ENCODE measurements at places on chromosomes 2 and 18.

DNA sequence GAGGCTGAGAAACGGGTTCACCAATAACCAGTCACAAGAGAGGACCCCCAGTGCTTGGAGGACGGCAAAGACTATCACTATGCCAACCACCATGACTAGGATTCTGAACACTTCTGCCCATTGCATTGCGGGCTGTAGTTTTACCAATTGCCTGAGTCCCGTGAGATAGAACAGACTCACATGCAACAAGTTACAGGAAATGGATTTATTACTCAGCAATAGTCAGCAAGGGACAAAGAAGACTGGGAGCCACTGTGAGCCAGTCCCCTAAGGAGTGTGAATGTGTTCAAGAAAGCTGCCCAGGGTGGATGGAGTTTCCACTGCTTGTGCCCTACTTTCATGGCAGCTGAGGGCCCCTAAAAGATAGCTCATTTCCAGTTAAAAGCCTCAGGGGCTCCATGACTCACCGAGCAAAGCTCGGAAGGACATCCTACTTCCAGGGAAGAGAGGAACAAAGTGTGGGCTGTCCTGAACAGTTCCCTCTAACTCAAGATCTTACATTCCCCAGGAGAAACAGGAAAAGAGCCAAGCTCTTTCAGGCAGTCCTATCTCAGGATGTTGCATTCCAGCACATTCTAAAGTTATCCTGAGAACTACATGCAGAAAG, 54.4 kb downstream of the SLC4A3 start:
- no peak for DNase-seq

- DNase-seq: no peak
Measured at GRCh38 chr2:172233987-172234715, 131.5 kb upstream of the DLX2 start.

DNA sequence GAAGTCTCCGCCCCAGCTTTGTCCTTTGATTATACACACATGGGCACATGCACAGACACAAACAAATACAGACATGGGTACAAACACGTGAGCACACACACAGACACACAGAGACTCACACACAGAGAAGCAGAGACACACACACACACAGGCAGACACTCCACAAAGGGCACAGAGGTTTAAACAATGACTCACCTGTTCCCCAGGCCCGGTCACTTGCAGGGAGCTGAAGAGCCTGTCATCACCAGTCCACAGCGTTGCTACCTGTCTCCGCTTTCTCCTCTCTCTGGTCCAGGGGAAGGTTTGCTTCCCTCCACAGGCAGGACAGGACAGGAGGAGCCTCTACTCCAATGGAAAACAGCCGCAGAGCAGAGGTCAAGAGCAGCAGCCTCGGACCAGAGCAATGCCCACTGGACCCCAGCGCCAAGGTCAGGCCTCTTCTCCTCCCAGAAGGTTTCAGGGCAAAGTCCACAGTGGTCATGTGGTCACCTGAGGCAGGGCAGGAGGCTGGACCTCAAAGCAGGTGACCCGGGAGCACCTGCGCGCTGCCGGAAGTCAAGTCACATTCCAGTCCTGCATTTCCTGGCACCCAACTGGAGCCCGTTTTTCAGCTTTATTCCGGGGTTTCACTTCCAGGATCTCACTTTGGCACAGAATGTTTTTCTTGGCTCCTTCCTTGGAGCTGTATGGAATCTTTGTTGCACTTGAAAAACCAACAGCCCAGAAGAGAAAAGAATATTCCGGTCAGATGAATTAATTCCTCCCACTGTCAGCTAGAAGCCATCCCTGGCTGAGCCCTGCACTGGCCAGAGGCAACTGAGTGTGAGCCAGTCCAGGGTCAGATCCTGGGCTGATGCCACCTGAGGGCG, at the start of gene RAB17:
Gene RAB17, minus strand, starts transcription at position 463 of the 869 bp plus-strand sequence. CDS start 4,580 bp downstream, outside the sequence.
- peak; percentile 81 for DNase-seq

GRCh38 chr18:73835656-73836364, 311.8 kb downstream of the FBXO15 start:
- DNase-seq: no peak

- DNase-seq: no peak
Measured at GRCh38 chr2:156689939-156690338, 253.8 kb downstream of the GPD2 start.

GRCh38 chr2:42217914-42218313, 48.8 kb downstream of the EML4 start:
- DNase-seq: no peak

- no peak for DNase-seq
Measured at GRCh38 chr2:160209516-160209856, 9.4 kb upstream of the ITGB6 start.

DNA sequence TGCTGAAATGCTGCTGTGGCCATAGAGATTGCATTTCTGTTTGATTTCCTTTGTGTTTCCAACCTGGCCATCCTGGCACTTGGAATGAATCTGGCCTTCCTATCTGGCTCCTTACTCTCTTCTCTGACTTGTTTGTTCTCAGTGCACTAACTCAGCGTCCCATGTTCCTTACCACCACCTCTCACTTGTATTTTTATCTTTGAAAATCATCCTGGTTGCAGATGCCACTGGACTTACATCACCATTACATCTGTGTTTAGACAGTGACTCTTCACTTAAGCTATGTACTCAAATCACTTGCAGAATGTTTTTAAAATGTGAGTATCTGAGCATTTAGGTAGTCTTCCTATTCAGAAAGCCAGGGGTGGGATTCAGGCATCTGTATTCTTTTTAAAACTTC, 239.5 kb downstream of the WDR7 start:
- no peak for DNase-seq

GRCh38 chr2:10141736-10142639, 19.4 kb downstream of the RRM2 start:
- no peak for DNase-seq

DNA sequence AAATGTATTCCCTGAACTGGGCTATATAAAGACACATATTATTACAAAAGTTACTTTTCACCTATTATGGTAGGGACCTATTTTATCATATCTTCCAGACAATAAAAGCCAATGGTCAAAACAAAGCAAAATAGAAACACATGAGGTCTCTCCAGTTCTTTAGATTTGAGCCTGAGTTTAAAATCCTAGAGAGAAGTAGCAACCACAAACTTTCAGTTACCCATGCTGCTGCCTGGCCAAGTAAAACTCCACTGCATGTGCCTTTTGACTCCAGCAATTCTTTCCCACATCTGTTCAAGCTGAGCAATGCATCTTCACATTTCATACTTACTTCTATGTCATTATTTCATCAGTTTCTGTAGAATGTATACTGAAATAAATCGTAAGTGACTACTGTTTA, 405.3 kb downstream of the STK39 start:
- no peak for DNase-seq

DNA sequence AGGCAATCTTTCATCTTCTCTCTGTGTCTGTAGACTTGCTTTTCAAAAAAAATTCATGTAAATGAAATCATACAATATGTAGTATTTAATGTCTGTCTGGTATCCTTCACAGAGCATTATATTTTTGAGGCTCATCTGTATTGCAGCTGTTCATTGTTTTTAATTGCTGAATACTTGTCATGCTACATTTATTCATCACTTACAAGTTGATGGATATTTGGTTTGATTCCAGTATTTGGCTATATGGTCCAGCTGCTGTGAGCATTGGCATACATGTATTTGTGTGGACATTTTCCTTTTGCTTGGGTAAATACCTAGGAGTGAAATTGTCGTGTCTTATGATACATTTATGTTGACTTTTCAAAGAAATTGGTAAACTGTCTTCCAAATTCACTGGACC, 441.4 kb downstream of the DCDC2C start:
- DNase-seq: no peak

DNA sequence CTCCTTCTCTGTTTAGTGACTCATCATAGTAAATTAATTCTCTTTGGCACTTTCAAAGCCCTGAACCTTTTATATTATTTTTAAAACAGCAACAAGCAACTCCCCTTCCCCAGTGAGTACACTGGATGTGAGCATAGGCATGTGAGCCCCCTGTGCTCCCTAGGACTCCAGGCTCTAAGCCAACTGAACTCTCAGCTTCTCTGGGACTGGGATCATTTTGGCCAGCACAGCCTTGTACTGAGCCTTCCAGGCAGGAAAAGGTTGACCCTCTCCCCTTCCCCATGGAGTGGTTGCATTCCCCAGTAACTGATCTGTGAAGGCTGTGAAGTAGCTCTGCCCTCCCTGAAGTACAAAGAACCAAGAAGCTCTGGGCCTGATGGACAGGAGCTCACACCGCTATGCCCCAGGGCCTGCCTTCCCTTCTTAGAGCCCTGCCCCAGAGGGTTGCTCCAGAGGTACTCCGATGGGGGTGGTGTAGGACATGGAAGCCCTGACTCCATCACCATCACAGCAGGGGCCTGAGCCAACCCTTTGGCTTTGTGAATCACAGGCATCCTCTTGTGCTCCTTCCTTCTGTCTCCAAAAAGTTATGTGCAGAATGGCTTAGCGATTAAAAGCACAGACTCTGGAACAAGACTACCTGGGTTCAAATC, 57.8 kb downstream of the ADD2 start:
- DNase-seq: no peak

DNA sequence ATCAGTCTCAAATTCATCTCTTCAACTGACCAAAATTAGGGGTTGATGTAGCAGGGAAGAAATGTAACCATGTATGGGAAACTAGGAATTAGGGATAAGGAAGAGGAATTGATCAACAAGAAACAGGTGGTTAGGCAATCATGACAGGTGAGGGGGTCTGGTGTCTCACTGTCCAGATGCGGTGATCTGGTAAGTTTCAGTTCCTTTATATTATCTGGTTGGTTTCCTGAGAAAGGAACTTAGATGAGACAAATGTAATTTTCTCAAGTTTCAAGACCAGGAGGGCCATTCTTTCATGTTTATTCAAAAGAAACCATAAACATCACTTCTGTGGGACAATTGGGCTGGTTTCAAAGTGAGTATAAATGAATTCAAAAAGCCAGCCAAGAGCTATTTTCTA, 306.2 kb upstream of the KCNJ3 start:
- DNase-seq: no peak

DNA sequence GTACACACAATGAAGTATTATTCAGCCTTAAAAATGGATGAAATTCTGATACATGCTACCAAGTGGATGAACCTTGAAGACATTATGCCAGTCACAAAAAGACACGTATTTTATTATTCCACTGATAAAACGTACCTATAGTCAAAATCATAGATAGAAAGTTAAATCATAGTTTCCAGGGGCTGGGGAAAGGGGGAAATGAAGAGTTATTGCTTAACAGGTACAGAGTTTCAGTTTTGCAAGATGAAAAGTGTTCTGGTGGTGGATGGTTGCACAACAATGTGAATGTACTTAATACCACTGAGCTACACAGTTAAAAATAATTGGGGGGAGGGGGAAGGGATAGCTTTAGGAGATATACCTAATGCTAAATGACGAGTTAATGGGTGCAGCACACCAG, 279.0 kb upstream of the STON1 start:
- DNase-seq: no peak

DNA sequence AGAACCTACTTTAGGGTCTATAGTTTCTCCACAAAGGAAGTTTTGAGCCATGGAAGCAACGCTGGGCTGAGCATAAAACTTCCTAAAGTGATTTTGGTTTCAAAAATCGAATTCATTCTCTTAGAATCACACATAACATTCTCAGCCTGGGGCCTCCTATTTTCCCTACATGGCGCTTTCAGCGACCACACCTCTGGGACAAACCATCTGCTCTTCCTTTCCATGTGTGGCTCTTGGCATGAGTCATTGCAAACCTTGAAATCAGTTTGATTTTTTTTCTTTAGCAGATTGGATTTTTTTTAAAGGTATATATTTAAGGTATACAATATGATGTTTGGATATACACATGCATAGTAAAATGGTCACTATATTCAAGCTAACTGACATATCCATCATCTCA, 72.5 kb upstream of the APCDD1 start:
- no peak for DNase-seq

DNA sequence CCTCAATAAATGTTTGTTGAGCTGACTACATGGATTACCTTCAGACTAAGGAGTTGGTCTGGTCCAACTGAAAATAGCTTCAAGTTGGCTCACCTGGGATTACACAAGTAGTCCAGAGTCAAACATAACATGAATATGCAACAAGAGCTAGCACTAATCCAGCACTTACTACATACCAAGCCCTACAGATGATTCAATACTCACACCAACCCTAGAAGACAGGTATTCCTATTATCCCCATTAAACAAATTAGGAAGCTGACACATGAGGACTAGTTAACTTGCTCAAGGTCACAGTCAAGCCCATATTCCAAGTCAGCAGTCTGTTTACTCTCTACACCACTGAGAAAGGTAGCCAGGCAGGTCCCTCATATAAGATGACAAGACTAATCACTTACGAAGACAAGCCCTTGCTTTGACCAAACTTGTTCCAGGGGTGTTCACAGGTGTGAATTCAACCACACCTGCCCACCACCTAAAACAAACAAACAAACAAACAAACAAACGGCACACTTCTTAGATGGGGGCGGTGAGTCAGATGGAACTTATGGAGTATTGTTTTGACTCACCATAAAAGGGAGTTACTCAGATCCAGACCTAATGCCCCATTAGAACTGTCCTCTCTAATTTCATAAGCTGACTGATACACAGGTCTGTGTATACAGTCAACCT, 29.1 kb downstream of the TMEM131 start:
- no peak for DNase-seq

GRCh38 chr2:214382229-214382628, 28.6 kb upstream of the VWC2L start:
- DNase-seq: no peak

- DNase-seq: no peak
Measured at GRCh38 chr2:191195021-191195420, 44.2 kb upstream of the STAT4 start.

DNA sequence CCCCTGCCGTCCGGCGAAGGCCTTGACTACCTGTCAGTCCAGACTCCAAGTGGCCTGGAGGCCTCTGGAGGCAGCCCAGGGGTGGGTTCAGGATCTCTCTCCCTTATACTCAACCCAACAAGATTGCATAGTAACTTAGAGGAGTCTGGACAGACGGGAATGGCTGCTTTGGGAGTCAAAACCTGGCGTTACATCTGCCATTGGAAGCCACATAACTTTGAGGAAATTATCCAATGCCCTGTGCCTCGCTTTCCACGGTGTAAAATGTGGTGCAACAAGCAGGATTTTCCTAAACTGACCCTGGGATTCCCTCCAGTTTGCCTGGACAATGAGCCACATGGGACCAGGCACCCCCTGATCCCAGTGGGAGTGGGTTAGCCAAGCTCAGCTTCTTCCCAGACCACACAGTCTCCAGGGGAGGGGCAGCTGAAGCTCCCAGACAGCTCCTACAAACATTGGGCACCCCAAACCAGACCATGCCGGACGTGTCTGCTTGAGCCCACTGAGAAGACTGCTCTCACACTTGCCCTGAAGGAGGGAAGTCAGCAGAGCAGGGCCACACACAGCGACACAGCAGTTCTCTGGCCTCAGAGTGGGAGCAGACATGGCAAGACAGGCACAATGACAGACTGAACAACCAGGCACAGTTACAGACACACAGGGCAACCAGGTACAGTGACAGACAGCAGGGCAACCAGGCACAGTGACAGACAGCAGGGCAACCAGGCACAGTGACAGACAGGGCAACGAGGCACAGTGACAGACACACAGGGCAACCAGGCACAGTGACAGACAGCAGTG, 65.6 kb upstream of the RAB6C start:
- no peak for DNase-seq

GRCh38 chr18:48926420-48926857, 24.3 kb downstream of the SMAD7 start:
- no peak for DNase-seq

All from breast epithelium (tissue), 4 donors.